ENCODE measurements at places on chromosomes 6 and 20.

GRCh38 chr6:147765541-147765940, 257.1 kb downstream of the SAMD5 start:
- no peak for DNase-seq

DNA sequence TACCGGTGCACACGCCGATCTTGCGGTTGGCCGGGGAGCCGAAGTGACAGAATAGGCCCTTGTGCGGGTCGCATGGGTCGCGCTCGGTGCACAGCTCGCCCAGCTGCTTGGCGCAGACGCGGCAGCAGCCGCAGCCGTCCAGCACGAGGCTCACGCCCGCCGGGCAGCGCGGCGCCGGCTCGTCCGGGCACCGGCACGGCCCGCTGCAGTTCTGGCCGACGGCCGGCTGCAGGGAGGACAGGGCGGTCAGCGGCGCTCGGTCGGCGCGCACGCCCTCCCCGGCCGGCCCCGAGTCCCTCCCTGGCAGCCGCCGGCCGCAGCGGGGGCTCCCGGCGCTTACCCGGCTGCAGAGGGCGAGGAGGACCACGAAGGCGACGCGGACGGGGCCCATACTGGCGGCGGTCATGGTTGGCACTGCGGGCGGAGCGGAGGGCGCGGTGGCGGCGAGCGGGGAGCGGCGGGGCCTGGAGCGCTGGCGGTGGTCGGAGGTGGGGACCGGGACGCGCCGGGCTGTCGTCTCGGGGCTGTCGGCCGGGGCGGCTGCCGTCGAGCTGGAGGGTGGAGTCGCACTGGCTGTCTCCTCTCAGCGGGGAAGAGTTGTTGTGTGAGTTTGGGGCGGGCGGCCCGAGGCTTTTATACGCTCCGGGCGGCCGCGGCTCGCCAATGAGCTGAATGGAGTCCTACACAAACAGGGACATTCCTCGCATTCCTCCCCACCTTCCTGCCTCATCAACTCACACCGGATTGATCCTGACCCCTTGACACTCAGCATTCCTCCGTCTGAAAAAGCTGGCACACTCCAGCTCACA, at the start of gene CCN2:
Gene CCN2 (minus strand): TSS at position 606 of the 809 bp plus-strand sequence. CDS start 200 bp downstream, at position 406.
- DNase-seq = no peak

GRCh38 chr6:162488444-162488843, 239.1 kb downstream of the PRKN start:
- DNase-seq = no peak

GRCh38 chr6:72031471-72031870, 145.1 kb downstream of the RIMS1 start:
- DNase-seq = no peak

GRCh38 chr6:149012040-149012545, 265.3 kb downstream of the UST start:
- no peak for DNase-seq

- no peak for DNase-seq
Observed at GRCh38 chr6:154931711-154932424, 63.2 kb upstream of the TIAM2 start.

DNA sequence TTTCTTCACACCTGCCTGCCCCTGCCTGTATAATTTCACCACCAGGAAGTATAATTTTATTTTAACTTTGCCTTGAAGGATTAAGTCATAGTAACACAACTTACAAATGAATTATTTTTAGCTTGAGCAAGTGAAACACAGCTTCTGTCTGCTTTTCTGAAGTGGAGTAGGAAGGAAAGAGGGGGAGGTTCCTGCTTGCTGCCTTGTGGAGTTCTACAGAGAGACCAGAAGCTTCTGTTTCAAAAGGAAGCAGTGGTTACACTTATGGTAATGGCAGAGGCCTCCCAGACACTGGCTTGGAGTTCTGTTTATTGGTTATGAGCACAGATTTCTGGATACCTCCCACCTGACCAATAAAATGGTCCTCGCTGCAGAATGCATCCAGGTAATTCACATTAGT, 159.6 kb downstream of the TMEM200A start:
- DNase-seq = no peak

DNA sequence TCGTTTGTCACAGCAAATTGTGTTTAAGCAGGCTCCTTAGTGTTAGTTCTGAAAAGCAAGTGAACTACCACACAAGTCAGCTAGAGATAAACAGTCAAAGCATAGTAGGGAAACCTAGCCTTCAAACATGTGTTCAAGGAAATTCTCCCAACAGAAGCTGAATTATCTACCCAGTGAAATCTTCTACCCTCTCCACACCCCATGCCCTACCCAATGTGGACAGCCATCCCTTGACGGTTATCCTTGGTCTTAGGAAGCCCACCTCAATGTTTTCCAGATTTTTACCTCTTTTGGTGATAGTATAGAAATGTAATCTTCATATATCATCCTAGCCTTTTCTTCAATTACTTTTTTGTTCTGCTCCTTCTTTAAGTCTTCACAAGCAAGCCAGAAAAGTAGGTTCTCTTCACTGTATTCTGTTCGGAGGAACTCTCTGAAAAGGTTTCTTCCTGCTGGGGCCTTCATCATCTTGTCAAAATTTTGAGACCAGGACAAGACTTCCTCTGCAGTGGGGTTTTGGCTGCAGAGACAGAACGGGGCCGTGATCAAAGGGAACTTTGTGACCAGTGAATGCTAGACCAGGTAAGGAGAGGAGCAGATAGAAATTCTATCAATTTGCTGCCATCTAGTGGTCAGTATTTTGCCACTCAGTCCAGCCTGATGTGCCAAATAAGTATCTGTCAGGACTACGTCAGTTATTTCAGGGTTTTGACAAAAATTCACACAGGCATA, 21.6 kb upstream of the MTRF1L start:
- no peak for DNase-seq

DNA sequence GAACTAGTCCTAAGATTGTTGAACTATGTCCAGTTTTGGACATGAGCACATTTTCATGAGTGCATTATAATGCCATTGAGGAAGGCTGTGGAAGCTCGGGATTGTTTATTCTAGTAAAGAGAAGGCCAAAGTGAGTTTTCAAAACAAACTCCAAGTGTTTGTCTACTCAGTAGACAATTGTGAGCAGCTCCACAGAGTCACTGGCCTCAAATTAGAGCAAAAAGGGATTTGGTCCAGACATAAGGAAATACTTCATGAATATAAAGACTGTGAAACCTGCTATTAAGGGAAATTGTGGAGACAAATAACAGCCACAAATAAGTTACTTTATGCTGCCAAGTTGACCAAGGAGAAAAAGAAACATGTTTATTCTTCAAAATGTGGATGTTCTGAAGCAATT, 42.6 kb upstream of the PREP start:
- no peak for DNase-seq

DNA sequence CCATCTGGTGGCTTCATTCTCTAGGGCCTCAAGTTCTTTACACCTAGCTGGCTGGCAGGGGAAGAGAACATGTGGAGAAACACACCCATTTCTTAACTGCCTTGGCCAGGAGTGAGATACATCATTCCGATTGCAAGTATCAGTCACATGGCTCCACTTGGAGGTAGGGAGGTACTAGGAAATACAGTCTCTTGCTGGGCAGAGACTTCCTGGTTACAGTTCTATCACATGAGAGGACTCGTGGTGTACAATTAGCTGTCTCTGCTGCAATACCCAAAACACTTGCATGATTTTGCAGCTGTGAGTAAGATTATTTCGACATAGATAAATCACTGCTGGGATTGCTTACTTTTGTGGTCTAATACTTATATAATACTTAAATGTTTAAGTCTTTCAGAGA, 51.1 kb downstream of the GTF2H5 start:
- no peak for DNase-seq

DNA sequence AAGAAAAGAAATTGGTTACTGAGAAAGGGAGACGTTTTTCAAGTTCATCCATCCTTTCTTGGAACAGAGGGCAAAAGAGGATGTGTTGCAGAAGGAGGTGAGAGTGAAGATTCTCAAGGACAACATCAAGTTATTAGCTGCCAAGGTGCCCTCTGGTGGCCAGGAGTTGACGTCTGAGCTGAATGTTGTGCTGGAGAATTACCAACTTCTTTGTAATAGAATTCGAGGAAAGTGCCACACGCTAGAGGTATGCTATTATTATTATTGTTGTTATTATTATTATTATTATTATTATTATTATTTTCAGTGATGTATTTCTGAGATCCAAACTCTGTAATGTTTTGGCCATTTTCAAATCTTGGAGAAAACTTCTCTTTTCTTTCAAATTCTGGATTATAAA, 197.0 kb downstream of the UTRN start:
- DNase-seq = no peak

- DNase-seq = no peak
Observed at GRCh38 chr20:38252292-38253288, 7.9 kb downstream of the KIAA1755 start.

DNA sequence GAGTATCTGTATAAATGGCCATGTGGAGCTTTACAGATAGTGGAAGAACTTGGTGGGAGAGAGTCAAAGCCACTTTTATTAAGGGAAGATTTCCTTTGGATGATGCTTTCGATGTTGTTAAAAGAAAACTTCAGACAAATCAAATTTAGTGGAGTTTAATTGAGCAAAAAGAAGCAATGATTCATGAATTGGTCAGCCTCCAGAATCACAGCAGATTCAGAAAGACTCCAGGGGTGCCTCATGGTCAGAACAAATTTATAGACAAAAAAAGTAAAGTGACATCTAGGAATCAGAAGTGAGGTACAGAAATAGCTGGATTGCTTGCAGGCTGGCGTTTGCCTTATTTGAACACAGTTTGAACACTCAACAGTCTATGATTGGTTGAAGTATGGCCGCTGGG, 5.3 kb upstream of the CGA start:
- no peak for DNase-seq

- no peak for DNase-seq
Observed at GRCh38 chr6:56450882-56451739, 191.6 kb downstream of the DST start.

- no peak for DNase-seq
Observed at GRCh38 chr20:35339007-35339406, 46.8 kb upstream of the FAM83C start.

DNA sequence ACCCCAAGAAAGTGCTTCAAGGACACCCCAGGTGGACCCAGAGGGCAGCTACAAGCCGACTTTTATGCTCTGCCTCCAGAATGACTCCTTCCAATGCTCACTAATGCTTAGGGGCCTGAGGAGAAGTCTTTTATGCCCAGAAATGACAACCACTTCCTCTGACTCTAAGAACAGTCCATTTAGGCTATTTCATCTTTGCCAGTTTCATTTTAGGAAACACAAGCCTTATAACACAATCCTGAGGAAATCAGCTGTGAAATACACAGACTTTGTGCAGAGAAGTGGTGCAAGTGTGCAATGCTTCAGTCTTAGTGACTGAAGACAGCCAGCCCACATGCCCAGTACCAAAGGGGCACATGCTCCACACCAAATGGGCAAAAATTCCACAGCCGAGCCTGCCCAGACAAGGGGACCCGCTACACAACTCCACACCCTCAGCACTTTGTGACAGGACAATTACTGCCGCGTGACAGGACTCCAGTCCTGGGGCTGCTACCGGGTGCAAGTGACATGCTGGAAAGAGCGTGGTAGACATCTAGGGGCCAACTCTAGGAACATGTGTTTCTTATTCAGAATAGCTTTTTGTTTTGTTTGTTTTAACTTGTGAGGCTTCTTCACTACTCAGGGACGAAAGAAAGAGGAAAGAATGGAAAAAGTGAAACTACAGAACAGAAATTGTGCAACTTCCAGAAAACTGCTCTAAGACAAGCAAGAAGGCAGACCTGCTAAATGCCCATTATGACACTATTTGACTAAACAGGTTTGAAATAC, 28.2 kb upstream of the PLAGL1 start:
- DNase-seq = no peak

DNA sequence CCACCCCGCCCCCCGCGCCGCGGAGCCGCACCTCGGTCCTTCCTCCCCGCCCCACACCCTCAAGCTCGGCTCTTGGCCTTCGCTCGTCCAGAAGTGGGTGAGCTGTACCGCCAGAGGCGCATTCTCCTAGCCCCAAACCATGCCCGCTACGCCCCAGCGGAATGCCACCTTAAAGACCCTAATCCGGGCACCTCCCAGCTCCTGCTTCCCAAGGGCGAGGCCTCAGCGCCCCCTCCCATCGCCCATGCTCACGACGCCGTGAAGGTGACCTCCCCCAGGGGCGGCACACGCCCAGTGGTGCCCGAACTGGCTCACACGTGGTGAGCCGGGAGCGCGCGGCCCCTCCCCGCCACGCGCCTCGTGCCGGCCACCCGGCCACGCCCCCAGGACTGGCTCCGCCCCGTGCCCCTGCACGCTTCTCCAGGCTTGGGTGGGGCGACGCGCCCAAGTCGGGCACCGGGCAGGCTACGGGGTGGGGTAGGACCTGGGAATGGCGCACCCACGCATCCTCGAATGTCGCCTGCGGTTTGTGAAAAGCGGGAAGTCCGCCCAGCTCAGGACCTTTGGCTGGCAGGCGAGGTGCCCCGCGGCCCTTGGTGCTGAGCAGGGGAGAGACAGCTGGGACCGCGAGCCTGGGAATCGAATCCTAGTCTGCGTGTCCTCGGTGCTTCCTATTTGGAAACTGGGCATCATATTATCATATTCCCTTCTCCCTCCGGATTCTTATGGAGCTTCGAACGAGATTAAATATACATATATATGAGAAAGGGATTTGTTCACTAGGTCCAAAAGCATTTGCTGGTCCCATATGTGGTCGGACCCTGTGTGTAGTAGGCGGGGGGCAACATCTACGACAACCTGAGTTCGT, 941 bp upstream of the SOX12 start:
- peak; percentile 43 for DNase-seq

DNA sequence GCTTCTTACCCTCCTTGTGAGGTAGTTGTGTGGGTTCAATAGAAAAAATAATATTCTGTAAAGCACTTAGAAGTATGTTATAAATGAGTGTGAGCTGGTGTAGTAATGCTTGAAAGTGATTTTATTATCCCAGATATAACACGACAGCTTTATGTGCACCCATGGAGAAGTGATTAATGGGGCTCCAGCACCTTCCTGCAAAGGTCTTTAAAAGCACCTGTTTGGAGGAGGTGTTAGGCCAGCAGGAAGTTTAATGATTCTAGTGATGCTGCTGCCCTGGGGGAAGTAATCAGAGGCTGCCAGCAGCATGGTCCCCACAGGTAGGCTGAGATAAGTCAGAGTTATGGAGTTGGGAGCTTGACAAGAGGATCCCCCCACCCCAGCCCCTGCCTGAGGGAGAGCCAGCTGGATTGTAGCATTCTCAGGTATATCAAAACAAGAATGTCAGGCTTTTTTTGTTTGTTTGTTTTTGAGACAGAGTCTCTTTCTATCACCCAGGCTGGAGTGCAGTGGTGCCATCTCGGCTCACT, 166.3 kb downstream of the PHACTR1 start:
- DNase-seq = no peak

- no peak for DNase-seq
Observed at GRCh38 chr6:118785601-118786000, 108.4 kb upstream of the ASF1A start.

GRCh38 chr20:25313593-25313992, 65.7 kb downstream of the PYGB start:
- DNase-seq = no peak

GRCh38 chr6:23890543-23891227, 235.3 kb upstream of the NRSN1 start:
- DNase-seq = no peak

Measured in esophagus squamous epithelium (tissue), 5 donors.